ENCODE measurements at places on chromosomes 11 and 22.

- DNase-seq = no peak
These were observed 265.1 kb downstream of the NELL1 start for GRCh38 chr11:20934516-20934915.

DNA sequence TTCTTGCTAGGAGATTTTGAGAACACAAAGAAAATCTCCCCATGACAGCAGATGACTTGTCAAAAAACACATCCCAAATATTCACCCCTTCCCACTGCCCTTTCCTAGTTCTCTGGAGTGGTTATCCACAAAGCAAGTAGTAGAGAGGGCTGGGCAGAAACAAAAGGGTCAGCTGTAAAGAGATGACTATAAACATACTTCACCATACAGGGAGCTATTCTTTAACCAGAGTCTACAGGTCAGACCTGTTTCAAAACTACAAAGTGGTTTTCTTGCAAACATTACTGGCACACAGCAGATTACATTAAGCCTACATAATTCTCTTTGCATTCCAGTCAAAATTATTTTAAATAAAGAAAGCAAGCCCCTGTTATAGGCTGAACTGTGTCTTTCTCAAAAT lies 47.7 kb upstream of the NFRKB start:
- DNase-seq = no peak

- no peak for DNase-seq
These were observed 32.2 kb downstream of the ARRB1 start for GRCh38 chr11:75319035-75319877.

GRCh38 chr11:92969293-92969633 lies 188 bp upstream of the MTNR1B start:
- DNase-seq = no peak

DNA sequence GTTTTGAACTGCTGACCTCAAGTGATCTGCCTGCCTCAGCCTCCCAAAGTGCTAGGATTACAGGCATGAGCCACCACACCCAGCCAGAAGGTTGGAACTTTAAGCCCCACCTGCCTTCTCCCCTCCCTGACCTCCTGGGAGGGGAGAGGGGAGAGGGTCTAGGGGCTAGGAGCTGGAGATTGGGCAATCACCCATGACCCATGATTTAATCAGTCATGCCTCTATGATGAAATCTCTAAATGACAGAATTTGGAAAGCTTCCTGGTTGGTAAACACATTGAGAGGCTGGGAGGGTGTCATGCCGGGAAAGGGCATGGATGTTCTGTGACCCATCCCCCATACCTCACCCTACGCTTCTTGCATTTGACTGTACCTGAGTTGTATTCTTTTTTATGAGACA lies 17.1 kb upstream of the TFIP11 start:
- DNase-seq = peak; percentile 74

DNA sequence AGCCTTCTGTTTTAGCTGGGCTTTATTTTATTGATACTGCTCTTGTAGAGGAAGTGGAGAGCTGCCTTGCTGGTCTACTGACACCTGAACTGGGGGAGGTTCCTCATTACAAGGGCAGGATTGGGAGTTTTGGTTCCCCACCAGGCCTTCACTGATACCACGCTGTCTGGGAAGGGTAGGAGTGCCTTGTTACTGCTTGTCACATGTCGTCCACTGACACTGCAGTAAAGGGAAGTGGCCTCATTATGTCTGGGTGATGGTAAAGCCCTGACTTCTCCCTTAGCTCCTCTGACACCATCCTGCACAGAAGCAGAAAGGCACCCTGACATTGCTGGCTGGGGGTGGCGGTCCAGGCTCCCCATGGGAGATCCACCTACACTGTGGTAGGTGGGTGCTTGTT lies 38.7 kb upstream of the ELF5 start:
- peak; percentile 86 for DNase-seq

DNA sequence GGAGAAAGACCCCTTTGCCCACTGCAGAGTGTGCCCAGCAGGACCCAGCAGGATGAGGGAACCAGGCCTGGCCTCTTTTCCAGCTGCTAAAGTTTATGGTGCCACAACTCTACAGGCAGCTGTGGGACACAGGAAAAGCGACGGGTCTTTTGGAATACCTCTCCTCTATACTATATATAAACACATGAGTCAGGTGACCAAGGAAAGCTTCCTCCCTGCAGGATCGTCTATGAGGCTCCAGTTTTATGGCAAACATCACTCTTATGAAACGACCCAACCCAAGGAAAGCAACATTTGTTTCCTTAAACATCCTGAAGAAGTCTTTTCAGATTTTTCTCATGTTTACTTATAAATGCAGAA lies 102.8 kb upstream of the AKIP1 start:
- no peak for DNase-seq
